Pericardium fibroblast (primary cell): ENCODE measurements at places on chromosomes 3 and 15. TPM values are rescaled to one million over a fixed set of nuclear protein-coding genes. Genes with fewer than 3 reads are reported as not detected.

ALDH1L1 gene
- total RNA-seq: 4.9 and 12.6 TPM in 2 replicates

AP3B2 gene
- total RNA-seq: 0.47 and 0.60 TPM in 2 replicates

KCNAB1 gene
- 0.12 and 2.2 TPM in 2 replicates for total RNA-seq

SLC22A14 gene
- not detected in 2 replicates for total RNA-seq

RFTN1 gene
- total RNA-seq: 42.0 and 59.4 TPM in 2 replicates

SUCLG2 gene
- total RNA-seq: 20.7 and 27.9 TPM in 2 replicates

SOX14 gene
- not detected in 2 replicates for total RNA-seq

ARHGAP31 gene
- total RNA-seq: 10.9 and 11.6 TPM in 2 replicates

TRPM7 gene
- 29.1 and 51.8 TPM in 2 replicates for total RNA-seq

POTEB3 gene
- total RNA-seq: not detected in 2 replicates

LMAN1L gene
- total RNA-seq: 0.23 TPM in 1 of 2 replicates, not detected in the other

AQP9 gene
- total RNA-seq: under 0.01 TPM in 1 of 2 replicates, not detected in the other

ACTR8 gene
- 22.8 and 27.3 TPM in 2 replicates for total RNA-seq

TRIM71 gene
- total RNA-seq: under 0.01 and 1.5 TPM in 2 replicates

SLC22A13 gene
- total RNA-seq: not detected in 2 replicates

MAGI1 gene
- 10.0 and 16.7 TPM in 2 replicates for total RNA-seq

GOLGA6L9 gene
- total RNA-seq: 0.35 and 1.1 TPM in 2 replicates

CAPN7 gene
- 11.0 and 22.2 TPM in 2 replicates for total RNA-seq

TICRR gene
- 0.34 and 0.93 TPM in 2 replicates for total RNA-seq

ARGFX gene
- not detected in 2 replicates for total RNA-seq

B3GNT5 gene
- total RNA-seq: 5.8 and 6.8 TPM in 2 replicates

TF gene
- total RNA-seq: 1.4 and 1.9 TPM in 2 replicates

MESP2 gene
- total RNA-seq: 0.23 and 0.68 TPM in 2 replicates

ROPN1B gene
- not detected in 2 replicates for total RNA-seq
